ENCODE measurements at places on chromosomes 7 and 10. TPM values are rescaled to one million over a fixed set of nuclear protein-coding genes. Genes with fewer than 3 reads are reported as not detected.
A peak's percentile ranks its signal among the peaks of the same experiment; 100 is the strongest.

DNA sequence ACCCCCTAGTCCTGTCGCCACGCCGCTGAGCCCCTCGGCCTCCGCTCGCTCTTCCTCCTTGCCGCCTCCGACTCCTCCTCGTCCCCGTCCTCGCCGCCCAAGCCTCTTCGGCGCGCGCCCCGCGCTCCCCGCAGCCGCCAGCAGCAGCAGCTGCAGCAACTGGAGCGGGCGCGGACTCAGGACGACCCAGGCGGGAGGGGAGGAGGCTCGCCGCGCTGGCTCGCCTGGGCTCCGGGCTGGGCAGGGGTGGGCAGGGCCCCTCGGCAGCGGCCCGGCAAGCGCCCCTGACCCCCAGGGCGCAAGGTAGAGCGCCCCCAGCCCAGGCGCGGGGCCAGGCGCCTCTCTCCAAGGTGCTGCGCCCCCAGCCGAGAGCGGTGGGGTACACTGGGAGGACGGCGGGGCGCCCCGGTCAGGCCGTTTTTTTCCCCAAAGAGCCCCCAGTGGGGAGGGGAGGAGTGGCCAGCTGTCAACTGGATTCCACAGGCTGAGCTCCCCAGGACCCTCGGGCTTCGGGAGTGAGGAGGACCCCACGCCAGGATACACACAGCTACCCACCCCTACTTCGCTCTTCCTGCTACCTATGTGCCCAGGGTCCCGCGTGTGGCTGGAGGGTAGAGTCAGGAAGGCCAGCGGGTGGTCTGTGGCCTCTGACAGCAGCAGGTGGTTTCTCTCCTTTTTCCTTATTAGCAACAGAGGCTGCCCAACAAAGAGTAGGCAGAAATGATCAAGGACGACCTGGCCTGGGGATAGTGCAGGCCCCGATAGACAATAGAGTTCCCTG lies 903 bp upstream of the KCNMA1 start:
- DNase-seq: peak; percentile 6

DNA sequence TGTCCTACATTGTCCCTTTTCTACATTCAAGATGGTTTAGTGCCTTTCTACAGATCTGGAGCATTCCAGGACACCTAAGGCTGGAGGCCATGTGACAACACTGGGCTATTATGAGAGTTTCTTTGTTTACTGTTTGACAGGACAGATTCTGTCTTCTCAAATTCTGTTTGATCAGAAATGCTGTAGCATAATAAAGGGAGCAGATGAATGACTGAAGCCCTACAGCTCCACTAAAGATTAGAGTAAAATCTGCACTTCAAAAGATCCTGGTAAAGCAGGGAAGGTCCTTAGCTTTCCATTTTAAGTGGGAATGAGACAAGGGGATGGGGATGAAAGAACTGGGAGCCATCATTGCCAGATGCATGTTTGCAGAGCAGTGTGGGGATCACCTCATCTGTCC lies 38.4 kb downstream of the TMEM229A start:
- DNase-seq: no peak

DNA sequence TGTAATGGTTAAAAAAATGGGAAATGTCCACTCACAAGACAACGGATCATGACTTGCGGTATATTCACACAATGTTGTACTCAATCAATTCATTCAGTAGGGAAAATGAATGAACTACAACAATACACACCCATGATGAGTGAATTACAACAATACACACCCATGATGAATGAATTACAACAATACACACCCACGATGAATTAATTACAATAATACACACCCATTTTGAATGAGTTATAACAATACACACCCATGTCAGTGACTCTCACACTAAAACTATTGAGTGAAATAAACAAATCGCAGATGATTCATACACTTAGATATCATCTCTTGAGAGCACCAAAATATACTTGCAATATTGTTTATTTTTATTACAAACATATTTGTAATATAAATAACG lies 174.6 kb downstream of the FRMD4A start:
- DNase-seq: no peak

GRCh38 chr10:11003679-11004078 lies 14.0 kb upstream of the CELF2 start:
- no peak for DNase-seq

- no peak for DNase-seq
Measured at GRCh38 chr7:28182071-28182471, 1.5 kb upstream of the JAZF1 start.

DNA sequence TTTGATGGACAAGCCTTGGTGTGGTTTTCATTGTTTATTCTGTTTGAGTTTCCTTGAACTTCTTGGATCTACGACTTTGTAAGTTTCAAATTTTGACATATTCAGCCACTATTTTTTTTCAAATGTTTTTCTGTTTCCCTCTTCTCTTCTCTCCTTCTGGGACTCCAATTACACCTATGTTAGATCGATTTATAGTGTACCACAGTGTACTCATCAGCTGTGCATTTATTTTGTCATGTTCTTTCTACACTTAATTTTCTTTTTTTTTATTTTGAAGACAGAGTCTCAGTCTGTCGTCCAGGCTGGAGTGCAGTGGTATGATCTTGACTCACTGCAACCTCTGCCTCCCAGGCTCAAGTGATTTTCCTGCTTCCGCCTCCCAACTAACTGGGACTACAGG lies 16.2 kb downstream of the OLAH start:
- DNase-seq: no peak

GRCh38 chr7:603152-603951 lies 83.7 kb upstream of the PDGFA start:
- DNase-seq: peak; percentile 89

DNA sequence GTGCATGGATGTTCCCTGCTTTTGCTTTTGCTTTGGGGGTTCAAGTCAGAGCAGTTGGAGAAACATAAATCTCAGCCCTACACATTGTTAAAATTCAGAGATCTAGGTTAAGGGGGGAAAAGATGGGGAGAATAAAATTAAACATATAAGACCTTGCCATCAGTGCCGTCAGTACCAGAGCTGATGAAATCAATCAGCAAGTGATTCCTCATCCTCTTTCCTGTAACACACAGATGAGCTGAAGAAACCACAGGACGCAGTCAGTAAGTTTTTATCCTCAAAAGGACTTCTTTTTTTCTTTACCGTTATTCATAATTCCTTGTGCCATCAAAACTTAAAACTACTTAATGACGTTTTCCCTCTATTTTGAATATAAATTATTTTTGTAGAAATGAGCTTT lies 5.9 kb downstream of the HECW1 start:
- DNase-seq: no peak

DNA sequence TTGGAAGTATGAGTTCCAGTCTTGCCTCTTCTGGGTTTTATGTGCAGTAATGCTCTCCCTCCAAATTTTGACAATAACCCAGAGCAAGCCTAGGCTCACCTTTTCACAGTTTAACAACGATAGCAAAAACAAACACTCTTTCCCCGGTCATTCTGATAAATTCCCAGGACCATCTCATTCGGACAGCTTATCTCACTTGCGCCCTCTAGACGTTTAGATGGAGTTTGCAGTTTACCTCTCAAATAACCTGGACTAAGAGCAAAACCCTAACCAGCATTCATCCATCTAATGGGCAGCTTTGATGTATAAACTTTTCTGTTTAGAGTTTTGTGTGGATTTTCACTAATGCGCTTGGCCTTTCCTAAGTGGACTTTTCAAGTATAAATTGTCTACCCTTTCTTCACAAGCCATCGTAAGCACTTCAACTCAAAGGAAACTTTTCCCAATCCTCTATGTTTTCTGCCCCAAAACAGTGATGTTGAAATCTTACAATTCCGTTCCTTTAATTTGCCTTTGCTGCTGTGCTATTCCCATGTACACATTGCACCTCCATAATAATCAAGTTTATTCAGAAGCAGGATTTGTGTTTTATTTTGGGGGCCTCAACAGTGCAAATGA lies 114.9 kb downstream of the HDAC9 start:
- no peak for DNase-seq

DNA sequence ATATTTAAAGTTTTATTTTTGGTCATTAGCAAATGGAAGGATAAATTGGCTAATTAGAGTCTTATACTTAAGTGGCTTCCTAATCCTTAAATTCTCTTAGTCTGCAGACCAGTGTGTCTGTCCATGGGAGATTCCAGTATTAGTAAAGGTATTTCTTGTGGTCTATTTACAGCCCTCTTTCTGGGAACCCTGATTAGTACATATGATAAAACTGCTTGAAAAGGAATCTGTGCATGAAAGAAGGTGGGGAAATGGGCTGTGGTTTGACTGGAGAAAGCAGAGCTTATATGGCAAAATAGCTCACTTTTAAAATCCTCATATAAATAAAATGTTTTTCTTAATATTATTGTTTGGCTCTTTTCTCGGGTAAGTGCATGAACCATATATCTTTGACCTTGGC lies 124.5 kb upstream of the RHOBTB1 start:
- no peak for DNase-seq

DNA sequence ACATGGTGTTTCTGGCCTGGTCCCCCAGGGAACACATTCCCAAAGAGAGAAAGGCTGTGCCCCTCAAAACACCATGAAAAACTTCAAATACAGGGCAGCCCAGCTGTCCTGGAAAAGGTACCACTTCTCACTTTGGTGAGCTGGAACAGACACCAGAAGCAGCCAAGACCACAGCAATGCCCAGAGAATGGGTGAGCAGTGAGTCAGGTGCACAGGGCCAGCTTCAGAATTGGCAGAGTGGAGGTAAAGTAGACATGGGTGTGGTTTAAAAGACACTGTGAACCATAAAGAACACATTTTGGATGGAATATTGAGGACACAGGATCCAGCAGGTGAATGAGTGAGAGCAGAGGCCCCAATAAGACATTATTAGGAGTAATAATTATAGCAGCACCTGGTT lies 51.3 kb downstream of the FAM13C start:
- no peak for DNase-seq

DNA sequence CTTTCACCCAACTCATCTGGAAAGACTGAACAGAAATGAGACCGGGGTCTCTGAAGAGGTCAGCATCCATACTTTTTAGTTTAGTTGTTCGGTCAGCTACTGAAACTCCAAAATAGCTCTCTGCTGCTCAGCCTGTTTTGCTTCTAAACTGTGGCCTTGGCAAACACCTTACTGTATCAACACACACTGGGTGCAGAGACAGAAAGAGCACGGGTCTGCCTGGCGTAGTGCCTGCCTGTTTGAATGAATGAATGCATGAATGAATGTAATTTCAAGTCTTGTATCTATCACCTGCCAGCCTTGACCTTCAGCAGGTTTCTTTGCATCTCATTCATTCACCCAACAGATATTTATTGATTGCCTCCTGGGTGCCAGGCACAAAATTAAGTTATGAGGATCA lies 98.4 kb downstream of the PLPP4 start:
- DNase-seq: no peak

DNA sequence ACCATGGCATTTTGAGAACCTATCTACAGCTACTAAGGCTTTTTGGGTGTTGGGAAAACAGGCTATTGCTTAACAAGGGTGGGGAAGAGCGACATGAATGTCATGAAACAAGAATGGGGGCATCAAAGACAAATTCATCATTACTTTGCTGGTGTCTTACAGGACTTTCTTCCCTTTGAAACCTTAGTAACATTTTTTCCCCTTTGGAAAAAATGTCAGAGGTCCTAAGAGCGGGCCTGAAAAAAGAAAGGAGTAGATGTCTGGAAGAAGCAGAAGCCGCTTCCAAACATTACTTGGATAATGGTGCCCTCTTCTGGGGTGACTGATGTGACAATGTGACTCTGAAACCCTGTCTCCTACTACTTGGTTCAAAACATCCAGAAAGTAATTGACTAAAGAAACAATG lies 3.8 kb upstream of the DDX50 start:
- peak; percentile 51 for DNase-seq

DNA sequence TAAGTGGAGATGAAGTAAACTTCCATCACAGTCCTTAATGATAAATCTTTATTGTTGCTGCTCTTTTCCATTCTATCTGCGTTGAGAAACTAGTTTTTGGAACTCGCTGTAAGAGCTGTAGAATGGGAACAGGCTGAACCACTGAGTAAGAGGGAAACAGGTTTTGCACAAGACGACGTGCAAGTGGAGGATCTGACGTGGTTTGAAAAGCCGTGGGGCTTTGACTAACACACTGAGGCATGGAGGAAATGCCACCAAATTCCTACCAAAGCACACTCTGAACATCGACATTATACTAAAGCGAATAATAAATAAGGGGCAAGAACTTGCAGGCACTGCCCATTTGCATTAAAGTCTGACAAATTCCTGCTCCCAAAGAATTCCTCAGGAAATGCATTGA lies 160.6 kb downstream of the KLF6 start:
- DNase-seq: no peak

DNA sequence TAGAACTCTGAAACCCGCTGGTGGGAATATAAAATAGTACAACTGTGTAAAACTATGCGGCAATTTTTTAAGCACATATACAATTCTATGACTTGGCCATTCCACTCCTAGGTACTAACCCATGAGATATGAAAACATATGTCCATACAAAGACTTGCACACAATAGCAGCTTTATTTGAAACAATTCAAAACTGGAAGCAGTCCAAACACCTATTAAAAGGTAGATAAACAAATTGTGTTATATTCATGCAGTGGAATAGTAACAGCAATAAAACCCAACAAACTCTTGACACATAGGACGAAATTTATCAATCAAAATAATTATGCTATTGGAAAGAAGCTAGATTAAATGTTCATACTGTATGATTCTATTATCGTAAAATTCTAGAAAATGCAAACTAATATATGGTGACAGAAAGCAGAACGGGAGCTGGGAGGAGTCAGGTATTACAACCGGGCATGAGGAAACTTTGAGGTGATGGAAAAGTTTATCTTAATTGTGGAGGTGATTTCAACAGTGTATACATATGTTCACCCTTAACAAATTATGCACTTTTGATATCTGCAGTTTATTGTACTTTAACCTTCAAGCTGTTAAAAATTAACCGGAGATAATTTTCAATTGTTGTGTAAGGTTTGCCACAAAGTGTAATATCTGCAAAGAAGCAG lies 803 bp upstream of the STK31 start:
- DNase-seq: no peak

DNA sequence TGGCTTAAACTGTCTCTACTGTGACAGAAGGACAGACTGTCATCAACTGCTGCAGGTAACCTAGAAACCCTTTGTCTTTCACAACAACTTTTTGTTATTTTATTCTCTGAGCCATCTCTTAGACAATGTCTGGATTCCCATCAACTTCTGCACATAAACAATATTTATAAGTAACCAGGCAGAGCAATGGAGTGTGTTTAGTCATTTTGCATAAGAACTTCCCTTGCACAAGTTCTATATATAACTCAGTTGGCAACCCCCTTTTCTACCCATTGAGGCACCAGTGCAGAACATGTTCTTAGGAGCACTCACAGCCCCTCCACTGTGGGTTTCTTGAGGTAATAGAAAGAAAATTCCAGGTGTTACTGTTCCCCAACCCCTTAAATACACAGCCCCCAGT lies 65.0 kb upstream of the IL6 start:
- no peak for DNase-seq

ZNF783 gene
- 13.4 TPM for total RNA-seq

NEUROD6 gene
- total RNA-seq: not detected

DYNC1I1 gene
- total RNA-seq: not detected

EVX1 gene
- total RNA-seq: not detected

CDHR3 gene
- total RNA-seq: 0.58 TPM

CAMK2B gene
- total RNA-seq: 1.9 TPM

SDK1 gene
- 0.78 TPM for total RNA-seq

AFAP1L2 gene
- 4.9 TPM for total RNA-seq

CASD1 gene
- total RNA-seq: 12.9 TPM
